Glomerular endothelial cell (primary cell): ENCODE measurements at places on chromosomes 1 and 21. TPM values are rescaled to one million over a fixed set of nuclear protein-coding genes. Genes with fewer than 3 reads are reported as not detected.

Gene ANGPTL3
- not detected in 2 replicates for total RNA-seq

Gene SPRR2G
- not detected in 2 replicates for total RNA-seq

Gene UMODL1
- total RNA-seq: not detected in 2 replicates

Gene CELA2A
- not detected in 2 replicates for total RNA-seq

Gene CFHR5
- not detected in 2 replicates for total RNA-seq
